Stimulated activated CD8-positive, alpha-beta memory T cell treated with anti-CD3 and anti-CD28 coated beads, Interleukin-15, amount 100 ng/mL, for 4 hours (primary cell): ENCODE measurements at places on chromosomes 13 and 19.

- DNase-seq, result no peak
Measured at GRCh38 chr19:6324757-6325156, 8.7 kb downstream of the ACER1 start.

DNA sequence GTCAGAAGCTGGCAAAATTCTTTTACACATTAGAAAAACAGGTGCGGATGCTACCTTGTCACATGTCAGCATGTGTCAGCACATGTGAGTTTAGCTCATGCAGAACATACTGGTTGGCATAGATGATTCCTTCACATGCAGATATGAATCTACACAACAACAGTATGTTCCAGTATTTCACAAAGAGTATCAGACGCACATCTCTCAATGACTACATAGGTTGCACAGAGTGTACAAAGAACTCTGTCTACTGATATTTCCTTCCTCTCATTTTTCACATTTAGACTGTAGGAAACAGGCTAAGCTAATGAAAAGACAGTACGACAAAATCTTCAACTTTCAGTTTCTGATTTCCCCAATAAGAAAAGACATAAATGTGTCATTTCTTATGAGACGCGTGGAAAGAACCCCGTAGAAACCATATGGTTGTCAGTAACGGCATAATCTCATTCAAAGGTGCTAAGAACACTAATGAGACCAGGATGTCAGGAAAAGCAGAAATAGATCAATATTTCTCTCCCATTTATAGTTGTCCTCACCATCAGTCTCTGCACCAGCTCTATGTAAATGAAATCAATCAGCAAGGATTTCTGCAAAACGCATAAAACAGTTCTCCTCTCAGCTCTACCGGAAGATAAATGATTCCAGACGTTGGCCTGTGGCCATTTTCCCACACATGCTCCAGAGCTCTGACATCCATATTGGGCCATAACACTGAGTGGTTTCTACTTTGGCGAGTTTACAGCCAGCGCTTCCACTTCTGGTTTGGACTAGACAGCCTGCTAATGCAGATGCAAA, 81.2 kb downstream of the STARD13 start:
- no peak for DNase-seq

DNA sequence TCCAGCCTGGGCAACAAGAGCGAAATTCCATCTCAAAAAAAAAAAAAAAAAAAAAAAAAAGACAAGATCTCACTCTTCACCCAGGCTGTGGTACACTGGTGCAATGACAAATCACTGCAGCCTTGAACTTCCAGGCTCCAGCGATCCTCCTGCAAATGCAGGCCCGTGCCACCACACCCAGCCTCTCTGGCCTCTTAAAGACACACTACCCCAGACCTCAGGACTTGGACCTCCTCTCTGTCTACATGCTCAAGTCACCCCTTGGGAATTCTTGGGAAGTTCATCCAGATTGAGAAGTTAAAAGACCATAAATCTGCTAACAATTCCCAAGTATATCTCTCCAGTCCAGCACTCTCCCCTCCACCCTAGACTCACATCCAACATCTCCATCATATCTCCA, 10.6 kb upstream of the HIPK4 start:
- DNase-seq, result no peak

DNA sequence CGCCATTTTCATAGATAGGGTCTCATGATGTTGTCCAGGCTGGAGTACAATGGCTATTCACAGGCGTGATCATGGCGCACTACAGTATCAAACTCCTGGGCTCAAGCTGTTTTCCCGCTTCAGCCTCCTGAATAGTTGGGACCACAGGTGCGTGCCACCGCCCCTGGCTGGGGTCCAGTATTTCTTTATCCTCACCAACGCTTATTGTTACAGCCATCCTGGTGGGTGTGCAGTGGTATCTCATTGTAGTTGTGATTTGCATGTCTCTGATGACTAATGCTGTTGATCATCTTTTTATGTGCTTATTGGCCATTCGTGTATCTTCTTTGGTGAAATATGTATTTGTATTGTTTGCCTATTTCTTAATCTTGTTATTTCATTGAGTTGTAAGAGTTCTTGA, 49.0 kb downstream of the SIPA1L3 start:
- no peak for DNase-seq

DNA sequence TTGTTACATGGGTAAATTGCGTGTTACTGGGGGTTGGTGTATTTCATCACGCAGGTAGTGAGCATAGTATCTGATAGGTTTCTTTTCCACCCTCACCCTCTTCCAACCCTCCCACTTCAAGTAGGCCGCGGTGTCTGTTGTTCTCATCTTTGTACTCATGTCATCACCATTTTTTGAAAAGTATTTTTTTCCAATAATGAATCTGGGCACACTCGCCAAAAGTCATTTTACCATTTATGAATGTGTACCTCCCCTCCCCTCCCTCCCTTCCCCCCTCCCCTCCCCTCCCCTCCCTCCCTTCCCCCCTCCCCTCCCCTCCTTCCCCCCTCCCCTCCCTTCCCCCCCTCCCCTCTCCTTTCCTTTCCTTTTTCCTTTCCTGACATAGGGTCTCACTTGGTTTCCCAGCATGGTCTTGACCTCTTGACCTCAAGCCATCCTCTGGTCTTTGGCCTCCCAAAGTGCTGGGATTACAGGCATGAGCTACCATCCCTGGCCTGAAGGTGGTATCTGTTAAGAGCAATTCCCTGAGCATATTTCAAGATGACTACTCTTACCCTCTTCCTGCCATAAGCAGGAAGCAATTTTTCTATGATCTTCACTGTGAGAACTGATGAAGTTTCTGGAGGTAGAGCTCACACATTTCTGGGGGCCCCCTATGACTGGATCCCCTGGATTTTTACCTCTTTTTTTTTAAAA, 15.7 kb downstream of the ZNF627 start:
- DNase-seq, result no peak

GRCh38 chr13:106967391-106967790, 399.5 kb upstream of the ARGLU1 start:
- no peak for DNase-seq

GRCh38 chr13:110150384-110151101, 156.4 kb downstream of the COL4A1 start:
- no peak for DNase-seq

GRCh38 chr19:29411113-29411581, 114.6 kb upstream of the VSTM2B start:
- DNase-seq, result no peak

- DNase-seq, result peak; percentile 27
Measured at GRCh38 chr19:19185853-19186740, 5.9 kb downstream of the BORCS8 start.

DNA sequence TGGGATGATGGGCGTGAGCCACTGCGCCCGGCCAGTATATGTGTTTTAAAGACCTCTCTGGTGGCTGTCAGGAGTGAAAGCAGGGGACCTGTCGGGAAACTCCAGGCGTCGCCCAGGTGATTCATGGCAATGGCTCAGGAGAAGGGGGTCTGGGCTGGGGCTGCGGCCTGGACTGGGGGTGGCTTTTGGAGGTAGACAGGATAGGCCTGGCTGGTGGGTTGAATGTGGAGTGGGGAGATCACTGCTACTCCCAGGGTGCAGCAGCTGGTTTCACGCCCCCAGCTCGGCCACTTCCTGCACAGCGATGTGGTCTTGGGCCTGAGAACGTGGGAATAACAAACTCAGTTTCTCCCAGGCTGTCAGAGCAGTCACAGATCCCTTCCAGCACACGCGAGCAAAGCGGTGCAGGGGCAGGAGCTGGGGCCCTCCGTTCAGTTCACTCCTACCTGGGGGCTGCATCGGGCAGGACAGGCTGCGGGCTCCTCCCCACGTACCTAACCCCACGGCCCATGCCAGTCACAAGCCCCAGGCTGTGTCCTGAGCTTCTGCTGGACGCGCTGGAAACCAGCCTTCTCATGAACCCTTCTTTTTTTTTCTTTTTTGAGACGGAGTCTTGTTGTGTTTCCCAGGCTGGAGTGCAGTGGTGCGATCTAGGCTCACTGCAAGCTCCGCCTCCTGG, 18.9 kb downstream of the KDM4B start:
- DNase-seq, result no peak

DNA sequence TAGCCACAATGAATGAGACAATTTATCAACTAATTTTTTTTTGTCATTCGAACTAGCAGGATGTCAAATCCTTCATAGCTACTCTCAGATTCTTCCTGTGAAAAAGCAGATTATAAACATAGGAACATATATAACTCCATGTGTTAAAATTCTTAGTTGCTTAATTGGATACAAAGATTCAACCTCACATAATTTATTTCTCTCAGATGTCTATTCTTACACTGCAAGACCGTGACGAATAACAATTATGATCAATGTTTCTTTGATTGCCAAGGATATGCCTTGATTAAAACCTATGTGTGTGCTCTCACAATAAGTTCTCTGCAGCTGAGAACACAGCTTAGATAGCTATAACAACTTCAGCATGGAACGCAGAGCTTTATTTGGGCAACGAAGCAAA, 872.7 kb downstream of the PCDH9 start:
- no peak for DNase-seq

DNA sequence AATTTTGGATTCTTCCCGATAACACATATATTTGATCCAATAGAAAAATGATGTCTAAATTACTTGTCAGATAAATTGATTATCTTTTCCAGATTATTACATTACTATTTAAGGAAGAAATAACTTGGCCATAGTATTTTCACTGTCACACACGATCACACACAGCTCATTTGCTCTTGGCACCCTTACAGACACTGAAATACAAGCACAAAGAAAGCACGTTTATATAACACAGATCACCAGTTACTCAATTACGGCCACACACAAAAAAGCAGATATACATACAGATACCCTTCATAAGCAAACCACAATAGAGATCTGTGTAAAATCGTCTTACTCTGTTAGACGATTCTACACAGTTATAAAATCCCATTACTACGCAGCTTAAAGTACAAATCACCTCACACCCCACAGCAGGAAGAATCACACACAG, 716 bp upstream of the ZNF420 start:
- no peak for DNase-seq

GRCh38 chr13:30998136-30999088, 66.0 kb downstream of the TEX26 start:
- DNase-seq, result no peak

GRCh38 chr13:110528371-110528770, 33.2 kb downstream of the RAB20 start:
- DNase-seq, result no peak

- DNase-seq, result peak; percentile 48
Measured at GRCh38 chr19:47247308-47247990, 8.9 kb upstream of the CCDC9 start.

DNA sequence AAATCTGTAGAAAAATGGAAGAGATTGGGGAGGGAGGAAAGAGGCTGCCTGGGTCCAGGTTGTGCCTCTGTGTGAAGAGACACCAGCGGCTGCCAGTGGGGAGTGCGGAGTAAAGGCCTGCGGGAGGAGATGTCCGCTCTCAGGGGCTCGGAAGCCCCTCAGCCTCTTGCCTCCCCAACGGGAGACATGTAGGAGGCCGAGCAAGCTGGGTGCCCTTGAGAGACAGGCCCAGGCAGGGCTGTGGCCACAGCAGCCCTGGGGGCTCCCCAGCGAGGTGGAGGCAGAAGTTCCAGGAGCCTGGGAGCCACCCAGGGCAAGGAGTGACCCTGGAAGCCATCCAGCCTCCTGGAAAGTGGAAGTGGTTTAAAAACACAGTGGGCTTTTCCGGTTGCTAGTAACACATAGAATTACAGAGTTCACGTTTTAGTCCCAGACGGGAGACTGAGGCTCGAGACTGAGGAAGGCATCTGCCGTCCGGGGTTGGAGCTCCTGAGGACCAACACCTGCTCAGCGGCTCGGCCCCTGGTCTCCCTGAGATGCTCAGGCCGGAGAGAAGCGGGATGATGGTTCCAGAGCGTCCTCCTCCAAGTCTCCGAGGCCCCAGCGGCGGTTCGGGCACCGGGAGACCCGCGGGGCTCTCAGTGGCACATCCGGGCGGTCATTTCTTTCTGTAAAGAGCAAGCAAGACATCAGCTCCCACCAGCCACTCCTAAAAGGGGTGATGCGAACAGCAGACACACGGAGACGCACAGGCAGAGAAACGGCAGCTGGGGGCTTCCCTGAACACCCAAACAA, 21.9 kb upstream of the MKNK2 start:
- DNase-seq, result no peak

GRCh38 chr13:32051156-32051555, 19.6 kb downstream of the FRY start:
- DNase-seq, result no peak

- no peak for DNase-seq
Measured at GRCh38 chr13:28626266-28626665, 32.7 kb upstream of the POMP start.

GRCh38 chr13:39249982-39250381, 211.7 kb downstream of the NHLRC3 start:
- no peak for DNase-seq

GRCh38 chr13:77751513-77752456, 54.3 kb downstream of the SLAIN1 start:
- DNase-seq, result peak; percentile 12

DNA sequence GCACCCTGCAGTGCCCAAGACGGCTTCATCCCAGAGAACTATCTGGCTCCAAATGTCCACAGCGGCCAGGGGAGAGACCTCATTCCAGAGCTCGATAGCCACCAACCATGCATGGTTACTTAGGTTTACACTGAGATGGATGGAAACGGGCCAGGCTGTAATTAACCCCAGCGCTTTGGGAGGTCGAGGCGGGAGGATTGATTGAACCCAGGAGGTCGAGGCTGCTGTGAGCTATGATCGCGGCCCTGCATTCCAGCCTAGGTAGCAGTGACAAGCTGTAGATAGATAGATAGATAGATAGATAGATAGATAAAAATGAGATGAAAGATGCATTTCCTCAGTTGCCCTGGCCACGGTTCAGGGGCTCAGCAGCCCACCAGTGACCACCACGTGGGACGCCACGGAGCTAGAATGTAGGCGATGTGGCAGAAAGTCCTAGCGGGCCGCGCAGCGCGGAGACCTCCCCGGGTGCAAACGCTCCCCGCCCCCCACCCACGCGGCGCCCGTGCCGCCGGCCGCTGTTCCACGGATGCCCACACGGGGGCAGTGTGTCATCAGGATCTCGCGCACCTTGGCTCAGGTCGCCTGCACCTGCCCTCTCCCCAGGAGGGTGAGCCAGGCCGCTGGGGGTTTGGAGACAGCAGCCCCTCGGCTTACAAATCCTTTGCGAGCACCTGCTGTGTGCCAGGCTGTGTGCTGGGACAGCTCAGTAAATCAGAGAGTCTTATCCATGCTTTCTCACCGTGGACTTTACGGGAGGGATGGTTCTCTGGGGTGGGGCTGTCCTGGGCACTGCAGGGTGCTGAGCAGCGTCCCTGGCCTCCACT, 13.5 kb upstream of the TLE5 start:
- peak; percentile 52 for DNase-seq

DNA sequence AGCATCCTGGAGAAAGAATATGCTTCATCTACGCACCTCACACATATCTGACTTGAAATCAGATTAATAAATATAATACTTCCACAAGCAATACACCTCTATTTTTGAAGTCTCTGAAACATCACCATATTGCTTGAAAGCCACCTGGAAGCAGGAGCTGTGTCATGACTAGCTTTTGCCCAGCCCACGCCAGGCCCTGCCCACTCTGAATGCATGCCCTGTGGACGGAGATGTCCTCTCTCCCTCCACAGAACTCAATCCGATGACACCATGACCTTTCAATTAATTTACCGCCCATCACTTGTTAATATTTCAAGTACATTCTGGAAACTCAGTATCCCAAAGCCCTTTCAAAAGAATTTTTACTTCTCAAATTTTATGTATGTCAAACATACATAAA, 108.0 kb downstream of the TBC1D4 start:
- DNase-seq, result no peak

GRCh38 chr19:6204212-6204611, 68.7 kb downstream of the ACSBG2 start:
- no peak for DNase-seq
